T-cell (primary cell): ENCODE measurements at places on chromosomes 13 and 19. TPM values are rescaled to one million over a fixed set of nuclear protein-coding genes. Genes with fewer than 3 reads are reported as not detected.

GRCh38 chr19:2018752-2019151 is 3.2 kb upstream of the BTBD2 start:
- DNase-seq: no peak

GRCh38 chr13:97781891-97782305 is 171.6 kb upstream of the IPO5 start:
- no peak for DNase-seq

- no peak for DNase-seq
Observed at GRCh38 chr13:49459580-49459979, 15.5 kb downstream of the SETDB2 start.

DNA sequence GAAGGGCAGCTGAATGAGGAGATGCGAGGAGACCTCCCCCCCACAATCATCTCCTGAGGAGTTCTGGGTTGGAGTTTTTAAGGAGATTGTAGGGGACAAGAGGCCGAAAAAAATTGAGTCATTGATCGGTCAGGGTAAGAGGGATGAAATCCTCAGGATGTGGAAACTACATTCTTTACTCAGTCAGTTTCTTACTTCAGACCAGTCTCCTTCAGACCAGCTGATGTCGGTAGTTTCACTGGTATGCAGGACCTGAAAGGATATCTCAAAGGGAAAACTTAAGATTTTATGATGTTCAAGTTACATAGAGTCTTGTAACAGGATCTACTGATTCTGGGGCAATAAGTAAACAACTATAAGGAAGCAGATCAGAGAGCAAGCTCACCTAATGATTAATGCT is 51.7 kb upstream of the RFXAP start:
- DNase-seq: no peak

GRCh38 chr13:67120872-67121531 is 109.1 kb downstream of the PCDH9 start:
- DNase-seq: no peak

The NMRK2 gene
- not detected for total RNA-seq
